MG63 (cell line): ENCODE measurements at places on chromosomes 3 and 15. TPM values are rescaled to one million over a fixed set of nuclear protein-coding genes. Genes with fewer than 3 reads are reported as not detected.

Gene FBLN2
- total RNA-seq, result 33.6 and 59.9 TPM in 2 replicates

DNA sequence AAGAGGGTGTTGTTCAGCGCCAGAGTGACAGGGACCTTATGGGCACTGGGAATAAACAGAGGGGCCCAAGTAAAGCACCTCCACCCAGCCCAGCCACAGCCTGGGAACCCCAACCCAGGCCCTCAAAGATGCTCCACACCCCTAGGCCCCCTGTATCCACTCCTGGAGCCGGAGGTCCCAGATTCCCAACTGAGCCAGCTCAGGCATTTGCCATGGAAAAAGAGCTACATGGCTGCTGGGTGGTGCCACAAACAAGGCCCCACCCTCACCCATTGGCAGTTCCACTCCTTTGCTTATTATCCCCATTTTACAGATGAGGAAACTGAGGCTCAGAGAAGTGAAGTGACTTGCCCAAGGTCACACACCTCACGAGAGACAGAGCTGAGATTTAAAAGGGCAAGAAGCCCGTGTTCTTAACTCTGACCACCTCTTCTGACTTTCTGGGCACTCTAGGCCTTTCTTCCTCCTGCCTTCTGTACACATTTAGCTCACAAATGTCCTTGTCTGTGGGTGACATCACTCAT, 16.9 kb downstream of the ANPEP start:
- DNase-seq, result no peak

Gene THUMPD3
- 31.3 and 101 TPM in 2 replicates for total RNA-seq

- DNase-seq, result peak; percentile 72
Measured at GRCh38 chr3:117681619-117682018, 972.0 kb downstream of the TUSC7 start.

GRCh38 chr3:55014081-55014480, 86.2 kb upstream of the LRTM1 start:
- DNase-seq, result no peak

GRCh38 chr3:37737134-37737533, 124.5 kb upstream of the CTDSPL start:
- no peak for DNase-seq

Gene SEMA5B
- total RNA-seq, result not detected in 2 replicates

GRCh38 chr15:83207009-83207659, 489 bp downstream of the HDGFL3 start:
- DNase-seq, result peak; percentile 51

DNA sequence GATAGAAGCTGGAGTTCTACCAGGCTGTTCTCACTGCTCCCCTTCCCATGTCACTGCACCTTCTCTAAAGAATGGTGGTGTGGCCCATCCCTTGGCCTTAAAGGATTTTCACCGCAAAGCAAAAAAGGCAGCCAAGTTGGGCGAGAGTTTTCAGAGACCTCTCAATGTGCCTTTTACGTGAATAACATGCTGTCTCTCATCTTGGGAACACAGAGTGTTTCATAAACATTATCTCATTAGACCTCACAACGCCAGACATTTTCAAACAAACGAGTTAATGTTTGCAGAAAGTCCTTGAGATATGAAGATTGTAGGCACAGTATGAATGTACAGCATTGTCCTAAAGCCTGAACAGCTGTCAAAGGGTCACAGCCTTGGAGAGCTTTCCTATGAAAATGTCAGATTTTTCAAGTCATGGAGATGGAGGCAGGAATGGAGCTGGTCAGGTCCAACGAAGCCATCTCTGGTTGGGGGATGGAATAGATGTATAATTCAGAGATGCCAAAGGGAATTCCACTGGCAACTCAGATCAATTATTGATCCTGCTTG, 21.3 kb downstream of the TM4SF1 start:
- DNase-seq, result no peak

- no peak for DNase-seq
Measured at GRCh38 chr3:127476936-127477335, 113.6 kb downstream of the TPRA1 start.

DNA sequence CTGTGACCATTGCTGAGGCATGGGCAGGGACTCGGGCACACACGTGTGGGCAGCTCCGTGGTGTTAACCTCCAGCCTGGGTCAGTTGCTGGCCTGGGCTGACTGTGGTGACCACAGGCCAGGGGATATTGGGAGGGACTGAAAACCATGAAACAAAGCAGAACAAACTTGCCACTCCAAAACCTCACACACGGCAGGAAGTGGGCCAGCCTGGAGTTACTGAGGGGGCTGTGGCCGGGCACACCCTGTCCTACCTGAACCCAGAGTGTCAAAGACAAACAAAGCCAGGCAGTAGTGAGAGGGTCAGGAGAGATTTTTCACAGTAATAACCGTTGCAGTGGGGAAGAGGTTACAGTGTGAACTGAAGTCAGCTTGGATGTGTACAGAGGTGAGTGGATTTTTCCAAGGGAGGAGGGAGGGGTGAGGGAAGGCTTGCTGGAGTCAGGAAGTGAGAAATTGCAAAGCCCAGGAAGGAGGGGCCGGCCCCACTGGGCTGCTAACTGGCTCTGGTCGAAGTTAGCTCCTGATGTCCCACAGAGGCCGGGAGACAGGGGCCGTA, 40.0 kb upstream of the ATP10A start:
- DNase-seq, result peak; percentile 46

Gene UCN2
- total RNA-seq, result 1.1 TPM in 1 of 2 replicates, not detected in the other

Gene ADAMTS9
- not detected in 2 replicates for total RNA-seq

Gene SKOR1
- not detected in 2 replicates for total RNA-seq

GRCh38 chr15:57835119-57835518, 128.6 kb downstream of the POLR2M start:
- DNase-seq, result no peak

DNA sequence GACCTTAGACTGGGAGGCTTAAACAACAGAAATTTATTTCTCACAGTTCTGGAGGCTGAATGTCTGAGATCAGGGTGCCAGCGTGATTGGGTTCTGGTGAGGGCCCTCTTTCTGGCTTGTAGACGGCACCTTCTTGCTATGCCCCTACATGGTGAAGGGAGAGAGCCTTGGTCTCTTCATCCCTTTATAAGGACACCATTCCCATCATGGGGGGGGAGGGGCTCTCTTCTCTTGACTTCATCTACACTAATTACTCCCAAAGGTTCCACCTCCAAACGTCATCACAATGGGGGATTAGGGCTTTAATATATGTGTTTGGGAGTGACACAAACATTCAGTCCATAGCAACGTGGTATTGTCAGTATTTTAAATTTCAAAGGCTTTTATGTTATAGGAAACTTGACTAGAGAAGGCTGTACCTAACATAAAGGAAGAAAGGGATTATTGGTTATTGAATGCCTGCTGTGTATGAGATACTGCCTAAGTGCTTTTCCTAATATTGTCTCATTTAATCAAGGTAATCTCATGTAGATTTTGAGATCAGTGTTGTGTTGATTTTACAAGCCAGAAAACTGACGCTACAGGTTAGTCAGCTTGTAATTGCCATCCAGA, 20.9 kb downstream of the SYN2 start:
- no peak for DNase-seq

Gene CAMK1
- total RNA-seq, result 2.7 and 5.0 TPM in 2 replicates

Gene ADAMTS17
- 3.8 TPM in 1 of 2 replicates, not detected in the other for total RNA-seq

Gene ANKUB1
- not detected in 2 replicates for total RNA-seq

GRCh38 chr3:169286214-169286613, 377.3 kb downstream of the MECOM start:
- no peak for DNase-seq

DNA sequence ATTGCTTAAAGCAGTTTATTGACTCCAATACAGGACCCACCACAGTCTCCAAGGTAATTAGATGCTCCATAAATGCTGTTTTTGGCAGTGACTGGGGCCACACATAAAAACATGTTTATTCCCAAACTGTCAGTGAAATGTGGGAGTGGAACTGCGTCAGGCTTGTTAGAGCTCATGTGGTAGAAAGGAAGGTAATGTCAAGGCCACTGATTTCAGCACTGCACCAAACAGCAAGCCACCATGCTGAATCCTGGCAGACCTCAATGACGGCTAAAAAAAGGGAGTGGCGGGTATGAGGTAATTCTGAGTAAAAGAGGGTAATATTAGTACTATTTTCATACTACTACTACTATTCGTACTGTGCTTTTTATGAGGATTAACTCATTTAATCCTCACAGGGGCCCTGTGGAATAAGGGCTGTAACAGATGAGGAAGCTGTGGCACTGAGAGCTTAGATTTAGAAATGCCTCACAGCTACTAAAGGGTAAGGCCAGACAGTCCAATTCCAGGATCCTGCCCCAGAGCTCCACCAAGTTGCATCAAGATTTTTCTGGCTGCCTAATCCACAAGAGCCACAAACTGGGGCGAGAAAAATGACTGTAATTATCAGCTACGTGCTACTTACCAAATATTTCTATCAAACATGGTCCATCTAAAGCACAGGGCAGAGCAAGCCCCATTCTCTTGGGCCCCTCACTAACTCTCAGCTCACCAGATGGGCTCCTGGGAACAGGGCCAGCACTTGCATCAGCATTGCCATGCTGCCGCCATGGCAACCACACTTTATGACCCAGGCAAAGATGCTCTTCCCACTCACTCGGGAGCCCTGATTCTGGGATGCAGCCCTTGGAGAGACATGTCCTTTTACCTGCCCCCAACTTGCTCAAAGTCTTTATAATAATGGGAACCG, 83.6 kb upstream of the SPATA12 start:
- peak; percentile 23 for DNase-seq

- no peak for DNase-seq
Measured at GRCh38 chr3:119468041-119468440, 722 bp upstream of the POGLUT1 start.

- DNase-seq, result no peak
Measured at GRCh38 chr3:159609625-159610024, 379.0 kb upstream of the IL12A start.
